ENCODE measurements at places on chromosomes 11 and 22. TPM values are rescaled to one million over a fixed set of nuclear protein-coding genes. Genes with fewer than 3 reads are reported as not detected.

KDM4E gene
- not detected for polyA plus RNA-seq

NNMT gene
- polyA plus RNA-seq, result 724 TPM

UCP3 gene
- polyA plus RNA-seq, result 0.77 TPM

KCNC1 gene
- polyA plus RNA-seq, result not detected

FGF4 gene
- polyA plus RNA-seq, result not detected

CBX6 gene
- 21.9 TPM for polyA plus RNA-seq

GPR83 gene
- polyA plus RNA-seq, result 0.04 TPM

HSCB gene
- 12.7 TPM for polyA plus RNA-seq

ROBO4 gene
- polyA plus RNA-seq, result 0.26 TPM

CCDC81 gene
- polyA plus RNA-seq, result 6.3 TPM

- DNase-seq, result no peak
Measured at GRCh38 chr11:36377759-36378564, 81.9 kb downstream of the PRR5L start.

- DNase-seq, result no peak
Measured at GRCh38 chr11:42249401-42249800, 789.9 kb upstream of the LRRC4C start.

DNA sequence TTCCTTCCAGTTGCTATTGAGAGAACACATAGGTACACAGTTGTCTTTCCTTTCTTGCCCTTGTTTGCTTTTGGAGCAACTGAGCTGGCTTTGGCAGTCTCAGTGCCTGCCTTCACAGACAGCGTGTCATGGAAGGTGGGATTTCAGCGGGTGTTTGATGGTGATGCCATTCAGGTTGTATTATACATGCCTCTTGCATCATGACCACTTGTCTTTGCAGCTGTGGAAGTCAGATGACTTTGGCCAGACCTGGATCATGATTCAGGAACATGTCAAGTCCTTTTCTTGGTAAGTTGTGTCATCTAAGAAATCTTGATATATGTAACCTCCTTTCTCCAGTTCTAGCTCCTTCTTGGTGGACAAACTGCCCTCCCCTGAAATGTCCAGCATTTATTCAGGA lies 37.1 kb upstream of the SORL1-AS1 start:
- no peak for DNase-seq

- DNase-seq, result no peak
Measured at GRCh38 chr11:67066333-67066709, 9.7 kb downstream of the RHOD start.

- DNase-seq, result no peak
Measured at GRCh38 chr11:68460741-68461574, at the start of gene PPP6R3. Gene PPP6R3 (plus strand): TSS chr11:68460752. CDS start chr11:68537665, 76,913 bp downstream.

DNA sequence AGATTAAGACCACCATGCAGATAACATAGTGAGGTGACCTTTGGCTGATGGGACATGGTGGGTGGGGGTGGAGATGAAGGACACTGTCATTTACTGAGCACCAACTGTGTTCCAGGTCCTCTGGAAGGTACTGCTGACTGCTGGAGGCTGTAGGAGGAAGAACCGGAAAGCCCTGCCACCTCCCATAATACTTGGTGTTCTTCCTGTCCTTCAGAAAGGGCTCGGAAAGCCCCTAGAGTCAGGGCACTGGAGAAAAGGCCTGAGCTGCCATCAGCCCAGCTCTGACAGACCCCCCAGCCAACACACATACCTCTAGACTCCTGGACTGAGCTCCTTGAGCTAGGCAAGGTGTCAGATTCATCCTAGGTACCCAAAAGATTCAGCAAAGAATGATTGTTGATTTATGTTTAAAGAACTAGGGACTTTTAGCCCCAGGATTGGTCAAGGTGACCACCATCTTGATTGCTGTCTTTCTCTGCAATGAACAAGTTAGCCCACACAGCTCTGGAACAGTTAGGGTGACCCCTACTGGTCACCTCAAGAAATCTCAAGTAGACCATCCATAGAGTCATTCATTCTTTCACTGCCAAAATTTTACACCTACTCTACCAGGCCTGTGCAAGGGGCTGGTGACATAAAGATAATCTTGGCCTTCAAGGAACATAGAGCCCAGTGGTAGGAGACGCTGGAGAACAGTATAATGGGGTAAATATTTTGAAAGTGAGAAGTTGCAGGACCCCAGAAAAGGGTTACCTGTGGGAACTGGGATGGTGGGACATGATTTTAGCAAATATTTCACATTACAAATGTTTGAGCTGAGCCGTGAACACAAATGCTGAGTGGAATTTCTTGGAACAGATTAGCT lies 39.4 kb downstream of the IRAG1 start:
- no peak for DNase-seq

DNA sequence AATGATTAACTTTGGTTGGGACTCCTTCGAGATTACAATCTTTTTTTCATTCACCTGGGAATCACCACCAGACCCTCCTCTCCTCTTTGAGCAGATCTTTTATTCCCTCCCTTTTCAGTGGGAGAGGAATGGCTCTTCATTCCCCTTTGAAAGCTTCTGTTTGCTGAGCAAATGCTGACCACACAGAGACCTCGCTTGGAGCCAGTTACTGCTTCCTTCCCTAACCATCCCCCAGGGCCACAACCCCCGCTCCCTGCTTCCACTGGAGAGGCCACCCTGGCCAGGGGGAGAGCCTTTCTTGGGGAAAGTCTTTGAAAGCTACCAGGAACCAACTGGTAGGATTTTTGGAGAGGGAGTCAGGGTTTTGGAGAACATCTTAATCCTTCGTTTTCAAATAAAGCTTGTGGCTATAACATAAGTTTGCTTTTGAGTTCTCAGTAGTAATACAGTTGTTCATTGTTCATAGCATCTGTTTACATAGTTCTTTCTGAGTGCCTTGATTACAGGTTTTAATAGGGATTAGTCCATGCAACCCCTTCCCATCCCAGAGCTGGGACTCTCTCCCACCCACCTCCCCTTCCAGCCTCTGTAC lies 138.4 kb downstream of the DBX1 start:
- no peak for DNase-seq

GRCh38 chr22:22932512-22932941 lies 44.9 kb downstream of the IGLL5 start:
- DNase-seq, result no peak

- DNase-seq, result no peak
Measured at GRCh38 chr22:22141771-22142591, 102.6 kb upstream of the VPREB1 start.

DNA sequence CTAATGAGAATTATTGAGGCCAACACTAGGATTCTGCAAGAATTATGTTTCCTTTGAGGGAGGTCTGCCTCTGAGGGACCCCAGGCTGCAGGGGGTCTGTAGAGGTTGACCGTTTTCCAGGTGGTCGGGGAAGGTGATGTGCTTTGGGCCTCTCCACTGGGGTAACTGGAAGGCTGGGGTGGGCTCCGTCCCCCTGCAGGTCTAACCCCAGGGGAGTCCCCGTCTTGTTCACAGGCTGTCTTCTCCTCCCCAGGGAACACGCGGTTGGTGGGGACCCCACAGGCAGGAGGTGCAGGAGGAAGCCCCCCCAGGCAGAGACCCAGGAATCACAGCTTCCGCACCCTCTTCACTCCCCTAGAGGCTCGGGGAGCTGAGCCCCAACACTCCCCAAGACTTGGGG lies 726.4 kb downstream of the BRD1 start:
- no peak for DNase-seq

GRCh38 chr11:129932381-129933067 lies 37.1 kb upstream of the NFRKB start:
- DNase-seq, result no peak

GRCh38 chr22:46592390-46592872 lies 27.8 kb upstream of the GRAMD4 start:
- DNase-seq, result peak; percentile 46

GRCh38 chr11:108672113-108672512 lies 7.2 kb downstream of the DDX10 start:
- DNase-seq, result no peak

- DNase-seq, result peak; percentile 62
Measured at GRCh38 chr11:62880231-62880802, 379 bp upstream of the SLC3A2 start.

DNA sequence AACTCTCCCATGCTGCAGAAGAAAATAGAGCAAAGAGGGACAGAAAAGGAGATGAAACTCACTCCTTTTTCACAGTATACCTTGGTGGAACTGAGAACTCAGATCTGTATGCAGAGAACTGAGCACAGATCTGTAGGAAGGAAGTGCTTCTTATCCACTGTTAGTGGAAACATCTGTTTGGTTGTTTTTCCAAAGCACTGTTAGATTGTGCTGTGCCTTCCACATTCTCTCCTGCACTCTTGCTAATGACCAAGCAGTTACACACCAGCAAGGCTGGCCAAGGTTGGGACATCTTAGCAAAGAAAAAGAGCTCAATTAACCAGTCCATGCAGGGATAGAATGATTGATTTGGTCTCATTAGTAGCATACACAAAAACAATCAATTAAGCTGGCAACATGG lies 20.1 kb upstream of the SIK2 start:
- DNase-seq, result no peak

GRCh38 chr11:28860893-28861292 lies 752.7 kb downstream of the METTL15 start:
- DNase-seq, result no peak

- no peak for DNase-seq
Measured at GRCh38 chr22:32546496-32546895, 71.9 kb downstream of the FBXO7 start.

DNA sequence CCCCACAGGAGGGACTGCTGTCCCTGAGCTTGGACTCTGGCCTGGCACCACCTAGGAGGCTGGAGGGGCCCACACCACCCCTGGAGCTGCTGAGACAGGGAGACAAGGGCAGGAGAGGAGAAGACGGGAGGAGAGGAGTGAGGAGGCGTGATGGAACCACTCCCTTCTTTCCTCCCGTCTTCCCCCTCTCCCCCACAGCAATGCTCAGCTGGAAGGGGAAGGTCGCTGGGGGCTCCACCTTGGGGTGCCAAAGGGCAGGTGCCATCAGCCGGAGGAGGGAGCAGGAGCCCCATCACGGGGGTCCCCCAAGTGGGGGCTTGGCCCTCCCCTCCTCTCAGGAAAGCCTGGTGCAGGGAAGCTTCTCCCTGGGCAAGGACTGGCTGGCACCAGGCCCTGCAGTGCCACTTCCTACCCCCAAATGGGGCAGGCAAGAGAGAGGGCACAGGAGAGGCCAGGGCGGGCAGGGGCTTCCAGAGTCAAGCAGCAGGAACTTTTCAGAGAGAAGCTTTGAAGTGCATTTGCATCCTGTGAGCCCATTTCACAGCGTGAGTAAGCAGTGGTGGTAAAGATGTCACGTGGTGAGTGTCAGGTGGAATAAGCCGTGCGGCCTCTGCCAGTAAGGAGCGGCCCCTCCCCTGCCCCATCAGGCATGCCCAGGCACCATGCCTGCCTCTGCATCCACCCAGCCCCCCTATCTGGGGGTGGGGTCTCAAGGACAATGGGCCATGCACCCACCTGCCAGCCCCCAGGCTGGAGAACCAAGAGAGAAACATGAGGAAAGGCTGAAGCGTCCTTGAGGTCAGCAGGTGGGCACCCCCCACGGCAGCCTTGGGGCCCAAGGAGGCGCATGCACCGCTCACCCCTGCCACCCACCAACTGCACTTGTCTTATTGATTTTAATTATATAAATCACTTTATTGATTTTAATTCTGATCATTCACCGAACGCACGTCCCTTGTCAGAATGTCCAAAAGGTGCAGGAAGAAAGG lies 4.9 kb downstream of the IGF2 start:
- DNase-seq, result no peak

GRCh38 chr22:18056161-18056666 lies 21.6 kb upstream of the PEX26 start:
- DNase-seq, result peak; percentile 82

DNA sequence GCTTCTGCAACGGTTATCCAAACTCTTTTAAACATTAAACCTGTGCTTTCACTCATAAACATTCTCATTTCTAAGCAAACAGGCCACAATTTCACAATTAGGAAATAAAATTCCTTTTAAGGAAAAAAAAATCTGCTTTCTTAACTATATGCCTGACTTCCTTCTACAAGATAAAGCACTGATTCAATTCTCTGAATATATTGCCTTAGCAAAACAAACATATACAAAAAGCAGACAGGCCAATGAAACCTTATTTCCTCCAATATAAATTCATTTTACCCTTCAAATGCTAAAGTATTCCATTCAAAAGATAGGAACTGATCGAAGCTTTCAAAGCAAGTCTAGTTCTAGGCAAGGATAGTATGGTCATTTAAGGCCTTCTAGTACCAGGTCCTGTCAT lies 76.7 kb downstream of the PHF21A start:
- DNase-seq, result no peak

- no peak for DNase-seq
Measured at GRCh38 chr11:1906611-1907423, 12.7 kb upstream of the TNNT3 start.

DNA sequence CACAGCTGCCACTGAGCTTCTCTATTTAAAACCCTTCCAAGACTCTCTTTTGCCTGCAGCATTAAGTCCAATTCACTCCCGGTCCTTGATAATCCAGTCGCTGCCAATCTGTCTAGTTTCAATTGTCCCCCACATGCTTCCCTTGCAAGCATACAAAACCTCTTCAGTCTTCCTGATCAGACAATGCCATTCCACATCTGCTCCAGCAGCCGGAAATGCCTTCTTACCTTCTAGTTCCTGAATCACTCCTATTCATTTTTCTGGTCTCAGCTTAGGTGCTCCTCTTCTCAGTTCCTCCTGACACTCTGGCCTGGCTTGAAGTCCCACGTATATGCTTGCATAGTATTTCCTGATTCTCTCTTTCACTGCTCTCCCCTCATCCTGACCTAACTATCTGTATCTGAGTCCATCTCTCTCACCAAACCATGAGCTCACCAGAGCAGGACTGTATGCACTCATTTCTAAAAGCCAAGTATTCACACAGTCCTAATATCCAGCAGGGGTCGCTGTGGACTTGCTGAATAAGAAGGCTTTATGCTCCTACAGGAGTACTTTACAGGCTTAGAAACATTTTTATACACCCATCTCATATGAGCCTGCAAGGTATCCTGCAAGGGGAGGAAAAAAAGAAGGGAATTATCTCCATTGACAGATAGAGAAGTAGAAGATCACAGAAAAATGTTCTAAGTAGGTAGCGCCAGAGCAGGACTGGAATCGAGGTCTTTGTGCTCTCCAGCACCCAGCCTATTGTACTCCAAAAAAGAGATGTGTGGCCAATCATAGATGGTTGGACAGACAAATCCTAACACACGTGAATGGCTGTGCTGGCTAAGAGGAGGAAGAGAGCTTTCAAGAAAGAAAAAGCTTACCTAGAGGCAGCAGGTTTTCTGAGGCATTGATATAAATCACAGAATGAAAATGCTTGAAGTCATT lies 19.2 kb downstream of the XRRA1 start:
- DNase-seq, result no peak

- DNase-seq, result no peak
Measured at GRCh38 chr11:131858505-131858904, 488.1 kb downstream of the NTM start.

GRCh38 chr11:121591405-121592033 lies 138.8 kb upstream of the SORL1-AS1 start:
- peak; percentile 23 for DNase-seq
